ENCODE measurements at places on chromosomes 11 and 22. TPM values are rescaled to one million over a fixed set of nuclear protein-coding genes. Genes with fewer than 3 reads are reported as not detected.

IRAG1 gene
- 8.7 TPM for total RNA-seq

JHY gene
- total RNA-seq, result 2.8 TPM

GGT5 gene
- total RNA-seq, result 1.6 TPM

ACTN3 gene
- 0.21 TPM for total RNA-seq

- no peak for DNase-seq
Measured at GRCh38 chr11:79179087-79179486, 261.7 kb downstream of the TENM4 start.

DNA sequence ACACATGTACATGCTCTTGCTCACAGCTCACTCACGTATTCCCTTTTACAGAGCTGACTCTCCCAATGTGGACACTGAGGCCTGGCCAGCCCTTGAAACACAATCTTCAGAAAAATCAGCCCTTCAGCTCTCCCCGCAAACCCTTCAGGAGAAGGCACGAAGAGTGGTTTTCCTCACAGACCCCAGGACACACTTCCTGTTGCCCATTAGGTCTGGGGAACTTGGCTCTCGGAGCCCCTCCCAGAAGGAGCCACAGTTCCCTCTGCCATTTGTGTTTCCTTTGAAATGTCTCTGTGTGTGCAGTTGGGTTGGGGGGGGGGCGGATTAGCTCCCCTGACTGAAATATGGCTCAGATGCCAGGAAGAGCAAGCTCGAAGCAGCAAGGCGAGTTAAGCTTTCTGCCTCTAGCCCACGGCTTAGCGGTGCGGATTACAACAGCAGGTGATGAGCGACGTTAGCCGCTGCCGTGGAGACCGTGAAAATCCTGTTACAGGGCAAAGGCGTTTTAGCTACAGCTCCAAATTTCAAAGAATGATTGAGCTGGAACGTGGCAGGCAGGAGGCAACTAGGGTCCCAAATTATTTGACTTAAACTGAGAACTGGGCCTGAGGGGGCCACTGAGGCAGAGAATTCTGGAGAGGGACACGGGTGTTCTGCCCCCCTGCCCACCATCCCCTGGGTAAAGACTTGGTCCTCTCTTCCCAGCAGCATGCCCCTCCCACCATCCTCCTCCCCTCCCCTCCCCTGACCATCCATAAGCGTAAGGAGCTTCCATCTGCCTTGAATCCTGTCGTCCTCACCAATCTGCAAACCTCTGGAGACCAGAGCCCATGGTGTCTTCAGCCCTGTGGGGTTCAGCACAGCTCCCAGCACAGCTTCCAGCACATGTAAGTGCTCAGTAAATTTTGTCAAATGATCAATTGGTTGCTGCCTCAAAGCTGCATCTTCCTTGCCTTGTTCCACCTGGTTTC, 598.6 kb downstream of the BUD13 start:
- DNase-seq, result peak; percentile 2

GRCh38 chr22:43246188-43246587, 59.3 kb upstream of the TTLL12 start:
- DNase-seq, result no peak

GRCh38 chr11:115504276-115505158, at the start of gene CADM1:
Gene CADM1 (minus strand): TSS chr11:115504415.
- DNase-seq, result peak; percentile 97

DNA sequence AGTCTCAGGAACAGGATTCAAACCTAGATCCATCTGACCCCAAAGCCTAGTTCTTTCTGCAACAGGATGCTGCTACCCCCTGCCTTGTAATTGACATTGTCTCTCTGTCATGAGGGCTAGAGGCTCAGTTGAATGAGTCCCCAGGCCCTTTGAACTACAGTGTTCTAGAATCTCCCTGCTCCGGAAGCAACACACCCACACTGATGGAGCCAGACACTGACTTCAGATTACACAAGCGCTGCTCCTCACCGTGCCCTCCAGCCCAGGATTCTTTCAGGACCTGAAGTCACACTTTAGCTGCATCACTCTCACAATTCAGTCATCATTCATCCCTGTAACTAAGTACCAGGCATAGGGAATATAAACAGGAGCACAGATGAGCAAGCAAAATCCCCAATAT, 69.6 kb downstream of the RAB30 start:
- no peak for DNase-seq

GRCh38 chr11:8235925-8236324, 27.8 kb downstream of the LMO1 start:
- DNase-seq, result no peak

GRCh38 chr11:60699284-60699691, at the start of gene MS4A8:
Gene MS4A8 (plus strand): TSS chr11:60699612. CDS start chr11:60700861, 1,249 bp downstream.
- no peak for DNase-seq

- DNase-seq, result no peak
Measured at GRCh38 chr11:133197425-133197824, 334.9 kb downstream of the OPCML start.

DNA sequence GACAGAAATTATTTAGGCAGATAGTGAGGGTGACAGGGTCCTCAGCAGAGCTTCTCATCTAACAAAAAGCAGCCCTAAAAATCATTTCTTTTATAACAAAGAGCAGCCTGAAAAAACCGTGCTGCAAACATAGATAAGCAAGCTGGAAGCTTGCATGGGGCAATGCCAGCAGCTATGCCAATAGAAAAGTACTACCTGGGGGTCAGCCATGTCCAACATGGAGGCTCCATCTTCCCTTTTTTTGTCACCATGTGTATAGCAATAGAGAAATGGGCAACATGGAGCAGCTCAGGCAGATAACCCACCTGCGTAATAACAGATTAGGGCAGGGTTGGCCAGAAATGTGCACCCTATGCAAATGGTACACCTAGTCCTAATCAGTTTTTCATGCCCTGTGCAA, 57.4 kb upstream of the IGLL5 start:
- DNase-seq, result no peak

DNA sequence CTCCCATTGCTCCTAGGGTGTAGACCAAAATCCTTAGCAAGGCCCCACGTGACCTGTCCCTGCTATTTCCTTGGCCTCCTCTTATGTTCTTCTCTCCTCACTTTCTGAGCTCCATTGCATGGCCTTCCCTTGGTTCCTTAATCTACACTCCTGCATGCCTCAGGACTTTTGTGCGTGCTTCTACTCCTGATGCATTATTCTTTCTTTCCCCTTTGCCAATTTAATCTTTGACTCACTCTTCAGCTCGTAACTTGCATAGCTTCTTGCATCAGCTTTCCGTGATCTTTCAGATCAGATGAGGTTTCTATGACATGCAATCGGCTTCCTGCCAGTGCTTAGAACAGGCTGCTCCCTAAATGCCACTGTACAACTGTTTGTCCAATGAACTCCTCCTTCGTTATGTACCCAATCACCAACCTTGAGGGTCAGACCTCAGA, 261.6 kb upstream of the CADM1 start:
- no peak for DNase-seq

DNA sequence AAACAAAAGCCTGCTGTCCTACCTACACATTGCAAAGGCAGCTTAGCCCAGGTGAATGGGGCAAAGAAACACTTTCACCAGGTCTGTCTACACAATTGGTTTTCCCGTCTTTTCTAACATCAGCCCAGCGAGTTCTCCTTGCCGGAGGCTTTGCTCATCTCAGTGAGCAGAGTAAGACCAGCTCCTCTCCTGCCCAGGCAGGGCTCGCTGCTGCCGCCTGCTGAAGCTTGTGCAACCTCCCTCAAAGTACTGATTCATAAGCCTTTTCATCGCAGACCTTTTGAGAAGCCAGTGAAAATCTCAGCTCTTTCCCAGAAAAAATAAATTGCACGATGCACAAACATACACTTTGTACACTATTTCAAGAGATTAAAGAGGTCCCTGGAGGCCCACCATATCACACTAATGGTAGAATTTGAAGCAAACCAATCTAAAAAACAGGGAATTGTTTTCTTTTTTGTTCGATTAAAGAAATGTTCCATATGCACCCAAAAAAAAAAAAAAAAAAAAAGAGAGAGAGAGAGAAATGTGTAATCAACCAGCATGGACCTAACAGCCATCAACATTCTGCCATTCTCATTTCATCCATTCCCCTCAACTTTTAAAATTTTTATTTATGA, 328.1 kb upstream of the MPPED2 start:
- peak; percentile 72 for DNase-seq

- no peak for DNase-seq
Measured at GRCh38 chr11:72308226-72309073, 64.5 kb upstream of the PHOX2A start.

DNA sequence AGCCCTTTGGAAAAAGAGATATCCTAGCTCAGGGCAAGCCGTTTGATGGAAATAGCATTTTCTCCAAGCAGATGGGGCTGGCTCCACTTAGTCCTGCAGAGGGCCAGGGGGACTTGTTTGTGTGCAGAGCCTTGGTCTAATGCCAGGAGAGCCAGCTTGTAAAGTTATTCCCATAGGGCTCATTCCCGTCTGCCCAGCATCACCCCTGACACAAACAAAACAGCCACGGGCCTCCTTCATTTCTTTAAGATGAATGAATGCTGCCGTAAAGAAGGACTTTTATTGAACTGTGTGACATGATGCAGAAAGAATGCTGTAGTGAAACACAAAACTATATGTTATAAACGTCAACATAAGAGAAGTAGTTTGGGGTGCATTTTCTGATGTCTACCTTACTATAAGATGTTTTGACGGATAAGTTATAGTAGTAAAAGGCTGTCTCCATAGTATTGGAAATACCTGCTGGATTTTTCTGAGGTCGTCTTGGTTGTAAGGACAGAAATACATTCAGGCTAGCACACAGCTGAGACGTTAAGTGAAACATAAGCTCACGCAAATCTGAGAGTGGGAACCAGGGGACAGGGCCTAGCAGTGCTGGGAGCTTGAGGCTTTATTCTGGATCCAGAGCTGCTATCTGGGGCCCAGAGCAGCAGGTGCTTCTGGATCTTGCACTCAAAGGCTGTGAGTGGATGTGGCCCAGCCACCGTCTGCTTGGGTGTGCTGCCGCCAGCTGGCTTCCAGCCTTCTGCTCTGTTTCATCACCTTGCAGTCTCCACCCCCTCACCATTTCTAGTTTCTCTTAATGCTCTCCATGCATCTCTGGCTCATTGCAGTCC, 53.3 kb downstream of the NCAM1 start:
- no peak for DNase-seq

Data from endothelial cell (in vitro differentiated cells).